Calu3 (cell line): ENCODE measurements at places on chromosomes 6 and 20. TPM values are rescaled to one million over a fixed set of nuclear protein-coding genes. Genes with fewer than 3 reads are reported as not detected.

GRCh38 chr20:951384-952169 lies 35.4 kb upstream of the ANGPT4 start:
- no peak for DNase-seq

GRCh38 chr6:168101590-168102314 lies 22.7 kb upstream of the FRMD1 start:
- DNase-seq = no peak

GRCh38 chr6:102820098-102820497 lies 1426.6 kb downstream of the GRIK2 start:
- DNase-seq = no peak

CFAP206 gene
- 0.14 and 0.24 TPM in 2 replicates for total RNA-seq

C6orf163 gene
- total RNA-seq = 5.9 TPM in 2 replicates

TUBB gene
- 967 and 1,123 TPM in 2 replicates for total RNA-seq

PDE7B gene
- total RNA-seq = 0.09 and 0.20 TPM in 2 replicates

MLN gene
- not detected in 2 replicates for total RNA-seq
